ENCODE measurements at places on chromosomes 11 and 22. TPM values are rescaled to one million over a fixed set of nuclear protein-coding genes. Genes with fewer than 3 reads are reported as not detected.

The AMOTL1 gene
- total RNA-seq = 4.7 TPM

The PAMR1 gene
- not detected for total RNA-seq

The LRRC10B gene
- not detected for total RNA-seq

The ZNF280A gene
- not detected for total RNA-seq

The DENND6B gene
- 2.8 TPM for total RNA-seq

The MUC5B gene
- total RNA-seq = not detected

DNA sequence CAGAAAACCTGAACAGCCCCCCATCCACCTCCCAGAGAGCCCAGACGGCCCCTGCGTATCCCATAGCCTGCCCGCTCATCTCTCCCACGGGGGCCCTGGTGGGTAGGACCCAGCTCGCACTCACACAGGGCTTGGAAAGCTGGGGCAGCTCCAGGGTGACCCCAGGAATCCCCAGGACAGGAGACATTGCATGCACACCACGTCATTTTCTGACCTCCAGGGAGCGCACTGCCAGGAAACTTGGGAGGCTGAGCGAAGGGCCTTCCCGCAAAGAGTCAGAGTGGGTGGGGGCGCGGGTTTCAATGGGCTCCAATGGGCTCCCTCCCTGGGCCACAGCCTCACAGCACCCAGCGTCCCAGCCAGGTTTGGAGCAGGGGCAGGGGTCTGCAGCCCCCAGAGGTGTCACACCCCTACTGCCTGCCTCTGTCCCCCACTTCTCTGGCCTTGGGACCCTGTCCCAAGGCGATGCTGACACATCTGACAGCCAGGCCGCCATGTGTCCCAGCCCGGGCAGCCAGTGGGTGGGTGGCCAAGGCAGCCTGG, 8.2 kb upstream of the SYT8 start:
- no peak for DNase-seq

DNA sequence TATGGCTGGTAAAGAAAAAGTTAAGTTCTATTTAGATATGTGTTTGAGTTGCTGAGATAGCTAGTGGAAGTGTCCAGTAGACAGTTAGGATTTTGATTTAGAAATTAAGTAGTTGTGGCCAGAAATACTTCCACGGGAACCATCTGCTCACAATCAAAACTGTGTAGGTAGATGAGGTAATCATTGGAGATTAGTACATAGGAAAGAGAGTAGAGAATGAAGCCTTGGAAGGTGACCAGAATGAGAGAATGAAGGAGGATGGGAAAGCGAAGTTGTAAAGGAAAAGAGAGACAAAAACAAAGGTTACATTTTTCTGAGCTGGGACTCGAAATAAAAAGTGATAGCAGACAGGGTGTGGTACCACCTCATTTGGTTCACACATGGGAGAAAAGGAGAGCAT, 296.9 kb upstream of the SORL1-AS1 start:
- no peak for DNase-seq

DNA sequence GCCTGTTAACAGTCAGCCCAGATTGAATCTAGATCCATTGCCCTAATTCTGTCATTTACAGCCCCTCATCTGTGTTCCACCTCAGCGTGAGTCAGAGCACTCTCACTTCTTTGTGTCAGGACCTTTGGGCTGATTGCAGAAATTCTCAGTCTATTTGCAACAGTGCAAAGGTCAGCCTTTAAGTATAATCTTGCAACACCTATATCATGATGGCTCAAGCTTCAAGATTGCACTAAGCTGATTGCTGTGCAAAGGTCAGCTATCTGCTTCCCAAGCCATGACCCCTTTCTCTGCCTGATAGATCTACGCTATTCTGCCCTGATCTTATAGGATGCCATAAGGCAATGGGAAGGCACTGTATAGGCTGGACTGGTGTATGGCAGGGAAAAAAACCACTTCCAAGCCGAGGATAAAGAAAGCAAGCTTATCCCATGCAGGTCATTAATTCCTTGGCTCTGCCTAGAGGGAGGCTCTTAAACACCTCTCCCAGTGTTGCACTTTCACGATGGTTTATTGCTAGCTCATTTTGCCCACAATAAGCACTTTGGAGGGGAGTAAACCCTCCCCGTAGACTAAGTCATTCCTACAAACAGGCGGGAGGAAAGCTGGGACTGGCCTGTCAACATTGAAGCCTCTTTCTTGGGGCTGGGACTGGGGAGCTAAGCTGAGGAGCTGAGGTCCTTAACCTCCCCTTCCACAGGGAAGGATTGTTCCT, 100.6 kb downstream of the RRAS2 start:
- no peak for DNase-seq

DNA sequence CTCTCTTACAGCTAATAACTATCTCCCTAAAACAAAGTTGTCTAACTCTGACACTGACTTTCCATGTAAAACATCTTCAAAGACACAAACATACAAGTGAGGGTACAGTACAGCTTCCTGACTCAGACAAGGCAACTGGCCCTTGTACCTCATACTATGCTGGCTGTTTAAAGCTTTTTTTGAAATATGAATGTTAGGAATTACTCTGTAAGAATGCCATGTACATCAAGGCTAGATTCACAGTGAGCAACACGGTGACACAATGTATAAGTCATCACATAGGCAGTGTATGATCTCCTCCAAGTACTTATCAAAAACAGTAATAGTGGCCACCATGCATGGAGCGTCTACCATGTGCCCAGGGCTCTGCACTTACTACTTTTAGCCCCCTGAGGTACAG, 28.6 kb downstream of the ALG8 start:
- DNase-seq = no peak

- no peak for DNase-seq
Observed at GRCh38 chr11:30025396-30026139, 8.7 kb upstream of the KCNA4 start.

DNA sequence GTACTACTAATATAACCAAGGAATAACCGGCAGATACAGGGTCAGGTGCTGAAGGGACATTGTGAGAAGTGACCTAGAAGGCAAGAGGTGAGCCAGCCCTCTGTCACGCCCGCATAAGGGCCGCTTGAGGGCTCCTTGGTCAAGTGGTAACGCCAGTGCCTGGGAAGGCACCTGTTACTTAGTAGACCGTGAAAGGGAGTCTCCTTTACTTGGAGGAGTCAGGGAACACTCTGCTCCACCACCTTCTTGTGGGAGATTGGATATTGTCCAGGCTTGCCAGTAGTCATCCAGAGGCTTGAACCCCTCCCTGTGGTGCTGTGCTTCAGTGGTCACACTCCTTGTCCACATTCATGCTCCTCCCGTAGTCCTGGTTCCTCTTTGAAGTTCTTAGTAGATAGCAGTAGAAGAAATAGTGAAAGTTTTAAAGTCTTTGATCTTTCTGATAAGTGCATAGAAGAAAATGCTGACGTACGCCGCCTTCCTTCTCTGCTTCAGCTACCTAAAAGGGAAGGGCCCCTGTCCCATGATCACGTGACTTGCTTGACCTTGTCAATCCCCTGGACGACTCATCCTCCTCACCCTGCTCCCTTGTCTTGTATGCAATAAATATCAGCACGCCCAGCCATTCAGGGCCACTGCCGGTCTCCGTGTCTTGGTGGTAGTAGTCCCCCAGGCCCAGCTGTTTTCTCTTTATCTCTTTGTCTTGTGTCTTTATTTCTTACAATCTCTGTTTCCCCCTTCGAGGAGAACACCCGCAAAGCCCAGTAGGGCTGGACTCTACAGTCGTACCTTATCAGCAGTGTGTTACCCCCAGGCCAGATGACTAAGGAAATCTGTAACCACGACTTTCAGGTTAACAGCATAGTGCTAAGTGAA, 6.1 kb downstream of the NUP50 start:
- no peak for DNase-seq

Measured in naive thymus-derived CD4-positive, alpha-beta T cell (primary cell).